ENCODE measurements at places on chromosomes 12 and 14. TPM values are rescaled to one million over a fixed set of nuclear protein-coding genes. Genes with fewer than 3 reads are reported as not detected.

SERPINA10 gene
- total RNA-seq: not detected

CLIP1 gene
- 42.5 TPM for total RNA-seq

POTEM gene
- not detected for total RNA-seq

SLC17A8 gene
- total RNA-seq: not detected

REP15 gene
- 0.17 TPM for total RNA-seq

TNS2 gene
- 2.3 TPM for total RNA-seq

CAMKK2 gene
- 39.7 TPM for total RNA-seq

JAG2 gene
- total RNA-seq: 1.3 TPM

FAM90A1 gene
- 0.13 TPM for total RNA-seq

KRT82 gene
- total RNA-seq: not detected

GLIPR1L1 gene
- not detected for total RNA-seq

SLC6A15 gene
- not detected for total RNA-seq

SDR9C7 gene
- total RNA-seq: not detected

CCDC184 gene
- 0.95 TPM for total RNA-seq

FBRSL1 gene
- total RNA-seq: 60.3 TPM

SYCP3 gene
- total RNA-seq: 0.91 TPM

PLEK2 gene
- total RNA-seq: 1.2 TPM

RAD51AP1 gene
- total RNA-seq: 31.7 TPM

DPY19L2 gene
- 8.7 TPM for total RNA-seq

ST8SIA1 gene
- total RNA-seq: 3.5 TPM

TOMM20L gene
- total RNA-seq: not detected

CBLN3 gene
- total RNA-seq: 8.9 TPM

IAPP gene
- total RNA-seq: not detected

ARHGEF40 gene
- 0.11 TPM for total RNA-seq

CFAP54 gene
- 0.40 TPM for total RNA-seq

IRAK3 gene
- 0.21 TPM for total RNA-seq

IRF2BPL gene
- total RNA-seq: 27.2 TPM

PRIMA1 gene
- total RNA-seq: not detected

BICDL1 gene
- total RNA-seq: 96.2 TPM

C1RL gene
- total RNA-seq: 11.5 TPM

ZNF385A gene
- total RNA-seq: 0.52 TPM

GPR84 gene
- 0.31 TPM for total RNA-seq

ALDH1L2 gene
- total RNA-seq: 1.4 TPM

Data from activated CD8-positive, alpha-beta memory T cell treated with anti-CD3 and anti-CD28 coated beads for 36 hours (primary cell).